ENCODE measurements at places on chromosomes 5 and 9. TPM values are rescaled to one million over a fixed set of nuclear protein-coding genes. Genes with fewer than 3 reads are reported as not detected.

GRCh38 chr5:172170251-172170701 is 17.7 kb downstream of the STK10 start:
- DNase-seq: no peak

Gene SIMC1
- 15.7 TPM for total RNA-seq

GRCh38 chr5:87099968-87100367 is 167.7 kb upstream of the RASA1 start:
- DNase-seq: no peak

- DNase-seq: peak; percentile 88
Observed at GRCh38 chr5:134510970-134511795, 14.3 kb upstream of the JADE2 start.

- DNase-seq: no peak
Observed at GRCh38 chr9:118423021-118423420, 718.8 kb downstream of the TLR4 start.

- DNase-seq: no peak
Observed at GRCh38 chr5:149611326-149611725, 30.0 kb downstream of the ARHGEF37 start.

GRCh38 chr5:96750110-96750822 is 57.5 kb downstream of the ERAP1 start:
- DNase-seq: no peak

DNA sequence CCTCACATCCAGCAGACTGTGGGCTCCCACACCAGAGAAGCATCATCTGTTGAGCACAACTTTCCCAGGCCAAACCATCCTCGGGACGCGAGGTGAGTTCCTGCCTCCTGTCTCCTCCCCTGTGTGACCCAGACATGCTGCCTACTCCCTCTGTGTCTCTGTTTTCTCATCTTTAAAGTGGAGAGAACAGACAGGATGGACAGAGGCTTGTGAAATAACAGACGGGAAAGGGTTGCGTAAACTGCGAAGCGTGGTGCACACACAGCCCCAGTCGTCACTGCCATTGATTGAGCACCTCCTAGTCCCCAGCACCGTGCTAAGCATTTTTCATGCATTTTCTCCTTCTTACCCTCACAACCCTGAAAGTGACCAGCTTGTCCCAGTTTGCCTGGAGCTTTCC is 52.1 kb upstream of the LMX1B start:
- no peak for DNase-seq

Gene TAF11L5
- not detected for total RNA-seq

Gene SV2C
- total RNA-seq: 0.04 TPM

DNA sequence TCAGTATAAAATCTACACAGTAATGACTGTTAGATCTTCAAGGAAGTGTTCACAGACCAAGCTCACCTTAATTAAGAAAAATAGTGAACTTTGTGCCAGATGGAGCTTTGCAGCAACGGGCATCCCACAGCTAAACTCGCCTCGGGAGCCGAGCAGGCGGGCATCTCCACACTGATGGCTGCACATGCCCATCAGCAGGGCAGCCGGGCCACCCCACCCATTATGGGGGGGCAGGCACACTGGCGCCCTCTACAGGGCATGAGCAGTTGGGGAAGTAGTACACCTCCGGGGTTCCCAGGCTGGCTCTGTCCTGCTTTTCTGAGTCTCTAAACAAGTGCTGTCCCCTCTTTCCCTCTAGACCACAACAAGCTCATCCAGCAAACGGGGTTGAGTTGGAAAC is 21.6 kb downstream of the ANKS6 start:
- no peak for DNase-seq

DNA sequence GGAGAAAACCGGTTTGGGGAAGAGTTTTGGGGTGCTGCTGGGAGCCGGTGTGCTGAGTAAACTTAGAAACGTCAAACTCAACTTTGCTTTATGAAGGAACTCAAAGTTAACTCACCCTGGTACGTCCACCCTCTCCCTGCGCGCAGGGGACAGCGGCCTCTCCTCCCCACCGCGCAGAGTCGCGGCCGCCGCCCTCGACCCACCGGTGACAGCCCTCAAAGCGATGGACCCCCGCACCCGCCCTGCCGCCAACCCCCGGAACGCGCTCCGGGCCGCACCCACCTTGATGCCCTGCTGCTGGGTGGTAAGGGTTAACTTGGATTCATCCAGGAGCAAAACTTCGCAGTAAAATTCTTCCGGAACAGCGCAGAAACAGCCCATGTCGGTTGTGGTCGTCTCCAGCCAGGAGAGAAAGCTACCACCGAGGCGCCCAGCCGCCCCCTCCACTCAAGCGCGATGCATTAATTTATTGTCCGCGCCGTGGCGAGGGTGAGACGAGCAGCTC is 366 bp downstream of the EPB41L4A start:
- DNase-seq: no peak

Data from kidney epithelial cell (primary cell).